ENCODE measurements at places on chromosomes 4 and X.

- H3K4me3 ChIP-seq = no peak overlapping the region
- no peaks in the 10 kb centered on the region for H3K36me3 ChIP-seq
- no peaks in the 10 kb centered on the region for H3K4me1 ChIP-seq
- no peak for DNase-seq
Measured at GRCh38 chrX:21490341-21490740, 116.1 kb downstream of the CNKSR2 start.

- H3K27me3 ChIP-seq = no peaks in the 10 kb centered on the region
- no peaks in the 10 kb centered on the region for H3K4me1 ChIP-seq
- DNase-seq = no peak
Measured at GRCh38 chr4:476501-476900, 22.5 kb downstream of the ZNF721 start.

DNA sequence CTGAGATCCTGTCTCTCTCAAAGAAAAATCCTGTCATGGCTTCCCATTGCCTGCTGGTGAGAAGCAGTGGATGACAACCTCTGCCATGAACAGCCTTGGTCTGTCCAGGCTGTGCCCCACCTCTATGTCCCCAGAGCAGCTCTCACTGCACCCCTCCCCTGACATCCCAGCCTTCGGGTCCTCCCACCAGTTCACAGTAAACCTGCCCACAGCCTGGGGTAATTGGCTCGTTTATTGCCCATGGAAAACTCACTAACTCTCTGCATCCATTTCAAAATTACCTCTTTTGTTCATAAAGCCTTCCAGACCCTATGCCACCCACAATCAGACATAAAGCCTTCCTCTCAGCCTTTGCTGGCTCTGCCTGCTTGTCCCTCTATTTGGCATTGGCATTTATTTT, 10.7 kb upstream of the HMGB3 start:
- no peaks in the 10 kb centered on the region for H3K4me1 ChIP-seq
- no peaks in the 10 kb centered on the region for H3K27me3 ChIP-seq
- H3K27ac ChIP-seq = no peak overlapping the region
- no peak for DNase-seq
- no peaks in the 10 kb centered on the region for H3K36me3 ChIP-seq
- no peak overlapping the region for H3K4me3 ChIP-seq

DNA sequence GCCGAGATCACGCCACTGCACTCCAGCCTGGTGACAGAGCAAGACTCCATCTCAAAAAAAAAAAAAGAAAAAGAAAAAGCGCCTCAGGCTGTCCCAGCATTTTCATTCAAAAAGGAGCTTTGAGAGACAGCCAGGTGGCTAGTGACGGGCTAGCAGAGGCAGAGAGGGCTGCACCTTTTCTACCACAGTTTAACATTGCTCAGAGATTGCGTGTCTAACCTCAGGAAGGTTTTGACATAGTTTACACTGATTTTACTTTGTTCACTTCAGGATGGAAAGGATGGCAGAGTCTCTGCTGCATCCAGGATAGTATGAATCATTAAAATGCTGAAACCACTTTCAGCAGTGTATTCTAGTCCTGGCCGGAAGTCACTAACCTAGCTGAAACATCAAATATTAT, 28.1 kb downstream of the ZFP42 start:
- no peaks in the 10 kb centered on the region for H3K27me3 ChIP-seq
- DNase-seq = no peak
- no peak overlapping the region for H3K4me3 ChIP-seq
- H3K36me3 ChIP-seq = no peaks in the 10 kb centered on the region

DNA sequence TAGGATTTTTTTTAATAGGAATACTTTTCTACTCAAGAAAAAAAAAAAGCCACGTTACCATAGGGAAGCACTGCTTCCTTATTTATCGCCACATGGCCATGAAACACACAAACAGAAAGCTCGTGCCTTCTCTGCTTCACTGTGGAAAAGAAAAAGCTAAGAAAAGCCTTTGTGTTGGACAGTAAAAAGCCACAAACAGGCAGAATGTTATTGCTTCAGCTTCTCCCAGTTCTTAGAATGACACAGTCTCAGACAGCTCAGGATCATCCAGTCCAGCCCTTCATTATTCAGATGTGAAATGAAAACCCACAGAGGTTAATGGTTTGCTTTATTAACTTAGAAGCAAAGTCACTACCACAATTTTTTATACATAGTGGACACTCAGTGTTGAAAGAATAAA, 181.6 kb upstream of the NOCT start:
- no peaks in the 10 kb centered on the region for H3K27me3 ChIP-seq
- no peak overlapping the region for H3K4me3 ChIP-seq
- H3K36me3 ChIP-seq = no peaks in the 10 kb centered on the region
- DNase-seq = no peak
- peaks cover 4% of the 10 kb centered on the region for H3K4me1 ChIP-seq

- no peaks in the 10 kb centered on the region for H3K27me3 ChIP-seq
- H3K4me1 ChIP-seq = no peaks in the 10 kb centered on the region
- no peaks in the 10 kb centered on the region for H3K36me3 ChIP-seq
- H3K4me3 ChIP-seq = no peak overlapping the region
- H3K27ac ChIP-seq = no peak overlapping the region
- DNase-seq = no peak
Measured at GRCh38 chrX:130196466-130196865, 24.7 kb downstream of the RAB33A start.

All from RWPE2 (cell line).